ENCODE measurements at places on chromosomes 7 and 10. TPM values are rescaled to one million over a fixed set of nuclear protein-coding genes. Genes with fewer than 3 reads are reported as not detected.

Gene LEP
- not detected for total RNA-seq

Gene SLC13A1
- not detected for total RNA-seq

Gene GARIN1A
- total RNA-seq = 0.20 TPM

Gene FANK1
- total RNA-seq = 0.60 TPM

Gene COMMD3
- 31.4 TPM for total RNA-seq

Gene PON1
- total RNA-seq = not detected

Gene INA
- under 0.01 TPM for total RNA-seq

Gene HOXA11
- 0.22 TPM for total RNA-seq

Gene PCDH15
- total RNA-seq = under 0.01 TPM

Gene PLEKHS1
- not detected for total RNA-seq

Gene MALRD1
- not detected for total RNA-seq

Gene VPS50
- total RNA-seq = 32.7 TPM

Gene UPK3BL2
- total RNA-seq = 2.6 TPM

Gene EBF3
- under 0.01 TPM for total RNA-seq

Gene MYL10
- total RNA-seq = not detected

Gene ZNF789
- 2.4 TPM for total RNA-seq

Gene RET
- 0.44 TPM for total RNA-seq

Gene VKORC1L1
- 14.8 TPM for total RNA-seq

Gene ANKRD1
- 350 TPM for total RNA-seq

Gene HHEX
- total RNA-seq = 38.8 TPM

Gene DYDC2
- total RNA-seq = not detected

Gene ACTL6B
- not detected for total RNA-seq

Gene GPNMB
- under 0.01 TPM for total RNA-seq

Gene MMP21
- total RNA-seq = 0.22 TPM

Gene SPDYE11
- not detected for total RNA-seq

Gene OR13A1
- total RNA-seq = not detected

Gene OR9A2
- not detected for total RNA-seq

Gene NAT16
- not detected for total RNA-seq

Gene CALML5
- total RNA-seq = not detected

Gene ZDHHC4
- total RNA-seq = 28.5 TPM

Gene GPR37
- total RNA-seq = 0.87 TPM

Gene SOSTDC1
- not detected for total RNA-seq

Gene CARD11
- total RNA-seq = 3.1 TPM

Gene SH2D4B
- total RNA-seq = not detected

Gene RNF148
- total RNA-seq = 0.44 TPM

Gene MKX
- 0.20 TPM for total RNA-seq

Gene PNLIPRP3
- not detected for total RNA-seq

Gene GNB2
- total RNA-seq = 76.4 TPM

Gene ANKRD61
- total RNA-seq = not detected
